ENCODE measurements at places on chromosomes 4 and X.

DNA sequence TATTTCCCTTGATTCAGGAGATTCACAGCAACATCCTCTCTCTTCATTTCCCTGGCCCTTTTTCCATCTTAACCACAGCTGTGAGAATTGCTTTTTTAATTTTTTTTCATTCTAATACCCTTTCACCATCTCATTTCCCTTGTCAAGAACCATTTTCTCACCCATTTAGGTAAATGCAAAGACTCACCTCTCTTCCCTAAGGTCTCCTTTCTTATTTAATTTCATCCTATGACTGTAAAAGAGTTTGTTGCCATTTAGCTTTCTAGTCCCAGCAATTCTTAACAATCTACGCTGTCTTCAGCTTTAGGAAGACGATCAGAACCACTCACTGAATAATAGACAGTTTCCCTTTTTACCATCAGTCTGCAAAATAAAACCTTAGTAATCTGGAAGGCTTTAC lies 241.1 kb upstream of the ETNPPL start:
- no peak for DNase-seq

GRCh38 chrX:134173541-134174272 lies 63.3 kb upstream of the CCDC160 start:
- peak; percentile 21 for DNase-seq

DNA sequence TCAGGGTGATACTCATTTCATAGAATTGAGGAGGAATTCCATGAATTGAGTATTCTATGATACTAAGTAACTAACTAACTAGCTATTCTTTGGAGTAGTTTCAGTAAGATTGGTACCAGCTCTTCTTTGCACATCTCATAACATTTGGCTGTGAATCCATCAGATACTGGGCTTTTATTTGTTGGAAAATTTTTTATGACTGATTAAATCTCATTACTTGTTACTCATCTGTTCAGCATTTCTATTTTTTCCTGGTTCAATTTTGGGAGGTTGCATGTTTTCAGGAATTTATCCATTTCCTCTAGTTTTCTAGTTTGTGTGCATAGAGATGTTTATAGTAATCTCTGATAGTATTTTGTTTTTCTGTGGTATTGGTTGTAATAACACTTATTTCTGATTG lies 70.8 kb upstream of the FREM3 start:
- no peak for DNase-seq

DNA sequence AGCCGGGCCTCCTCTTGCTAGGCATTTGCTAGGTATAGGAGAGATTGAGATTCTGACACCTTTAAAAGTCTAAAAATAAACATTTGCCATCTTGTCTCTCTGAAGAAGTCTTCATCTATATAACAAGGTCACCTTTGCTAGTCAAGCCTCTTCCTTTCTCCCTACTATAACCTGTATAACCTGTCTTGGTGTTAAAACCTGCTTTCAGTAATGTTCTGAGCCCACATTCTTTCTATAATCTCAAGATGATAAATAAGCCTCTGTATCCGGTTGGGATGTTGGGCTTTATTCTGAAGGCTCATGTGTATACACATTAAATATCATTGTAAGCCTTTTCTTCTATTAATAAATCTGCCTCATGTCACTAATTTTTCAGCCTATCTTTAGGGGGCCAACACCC lies 10.2 kb downstream of the ASIC5 start:
- DNase-seq: no peak

DNA sequence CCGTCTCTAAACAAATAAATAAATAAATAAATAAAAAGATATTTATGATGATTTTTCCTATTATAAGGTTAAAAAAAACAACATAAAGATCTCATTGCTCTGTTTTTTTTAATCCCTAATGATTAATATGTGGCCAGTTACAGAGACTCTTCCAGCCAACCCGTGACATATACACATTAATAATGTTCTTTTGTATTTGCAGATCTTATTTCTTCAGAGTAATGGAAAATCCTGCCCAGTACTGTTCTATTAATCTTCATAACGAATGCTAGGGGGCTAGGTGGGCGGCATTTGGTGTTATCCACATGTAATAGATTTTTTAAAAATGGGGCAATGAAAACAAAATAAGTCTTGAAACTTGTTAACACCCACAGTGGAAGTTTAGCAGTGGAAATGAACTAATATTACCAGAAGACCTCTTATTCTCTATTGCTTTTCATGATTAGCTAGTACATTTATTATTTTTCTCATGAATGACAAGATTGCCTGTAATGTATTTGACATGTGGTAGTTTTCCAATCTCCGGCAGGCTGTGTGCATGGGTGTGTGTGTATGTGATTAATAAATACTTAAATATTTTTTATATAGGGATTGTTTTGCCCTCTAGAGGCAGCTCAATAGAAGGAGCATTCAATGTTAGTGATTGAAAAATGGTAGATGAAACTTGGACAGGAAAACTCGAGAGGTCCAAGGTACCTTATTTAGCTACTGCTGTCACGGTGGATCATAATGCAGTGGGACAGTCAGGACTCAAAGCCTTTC lies 457.4 kb downstream of the IL1RAPL1 start:
- no peak for DNase-seq

DNA sequence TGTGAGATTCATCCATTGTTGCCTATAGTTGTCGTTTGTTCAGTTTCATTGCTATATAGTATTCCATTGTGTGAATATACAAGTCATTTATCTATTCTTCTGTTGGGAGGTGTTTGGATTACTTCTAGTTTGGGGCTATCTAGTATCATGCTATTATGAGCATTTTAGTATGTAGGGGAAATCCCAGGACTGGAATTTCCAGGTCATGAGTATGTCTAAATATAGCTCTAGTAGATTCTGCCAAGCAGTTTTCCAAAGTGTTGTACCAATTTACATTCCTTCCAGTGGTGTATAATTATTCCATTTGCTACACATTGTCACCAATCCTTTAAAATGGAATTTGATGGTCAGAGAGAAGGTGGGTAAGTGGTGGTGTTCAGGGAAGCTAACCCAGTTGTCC lies 30.1 kb downstream of the EGFL6 start:
- no peak for DNase-seq

GRCh38 chrX:12814420-12814819 lies 23.2 kb downstream of the PRPS2 start:
- peak; percentile 31 for DNase-seq

DNA sequence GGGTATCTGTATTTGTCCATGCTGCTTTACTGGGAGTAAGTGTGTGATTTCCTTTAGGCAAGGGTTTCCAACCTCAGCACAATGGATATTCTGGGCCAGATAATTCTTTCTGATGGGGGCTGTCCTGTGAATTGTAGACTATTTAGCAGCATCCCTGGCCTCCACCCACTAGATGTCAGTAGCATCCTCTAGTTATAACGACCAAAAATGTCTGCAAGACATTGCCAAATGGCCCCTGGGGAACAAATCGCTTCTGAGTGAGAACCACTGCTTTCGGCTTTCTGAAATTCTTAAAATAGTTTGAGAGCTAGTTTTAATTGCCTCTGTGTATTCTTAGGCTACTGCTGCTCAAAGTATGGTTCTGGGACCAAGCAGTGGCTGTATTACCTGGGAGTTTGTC lies 81.2 kb upstream of the GPM6B start:
- DNase-seq: no peak

DNA sequence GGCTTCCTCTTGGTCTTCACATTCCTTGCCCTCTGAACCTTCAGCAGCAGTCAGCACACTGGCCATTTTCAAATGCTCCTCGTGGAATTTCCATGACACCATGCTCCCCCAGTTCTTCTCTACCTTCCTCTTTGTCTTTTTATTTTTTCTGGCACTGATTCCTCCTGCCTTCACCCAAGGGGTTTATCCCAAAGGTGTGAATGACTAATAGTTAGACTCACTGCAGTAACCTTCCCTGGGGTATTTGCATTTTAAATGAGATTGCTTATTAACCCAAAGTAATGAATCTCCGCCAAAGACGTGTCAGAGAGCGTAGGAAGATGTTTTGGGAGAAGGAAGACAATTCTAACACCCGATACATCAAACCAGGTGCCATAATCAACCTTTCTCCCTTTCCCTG lies 36.2 kb downstream of the CD40LG start:
- no peak for DNase-seq

GRCh38 chr4:156946516-156947424 lies 24.8 kb downstream of the PDGFC start:
- DNase-seq: no peak

GRCh38 chrX:47634871-47635575 lies 5.3 kb upstream of the CFP start:
- no peak for DNase-seq

- DNase-seq: no peak
Observed at GRCh38 chr4:71634364-71634763, 149.5 kb downstream of the GC start.

DNA sequence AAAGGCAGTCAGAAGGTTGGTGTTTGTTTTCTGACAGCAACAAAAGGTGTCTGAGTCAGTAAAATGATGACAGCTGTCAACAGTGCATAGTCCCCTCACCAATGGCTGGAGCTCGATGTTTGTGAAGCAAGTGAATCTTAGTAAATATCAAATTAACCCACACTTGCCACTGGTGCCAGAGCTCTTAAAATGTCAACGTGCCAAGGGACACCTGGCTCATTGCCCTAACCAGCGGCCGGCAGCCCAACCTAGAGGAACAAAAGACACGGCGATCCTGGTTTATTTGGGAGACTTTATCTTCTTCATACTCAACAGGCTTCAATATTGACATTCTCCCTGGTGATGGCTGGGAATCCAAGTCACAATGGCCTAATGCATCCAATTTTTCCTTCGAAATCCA lies 143.4 kb downstream of the CPEB2 start:
- DNase-seq: no peak

DNA sequence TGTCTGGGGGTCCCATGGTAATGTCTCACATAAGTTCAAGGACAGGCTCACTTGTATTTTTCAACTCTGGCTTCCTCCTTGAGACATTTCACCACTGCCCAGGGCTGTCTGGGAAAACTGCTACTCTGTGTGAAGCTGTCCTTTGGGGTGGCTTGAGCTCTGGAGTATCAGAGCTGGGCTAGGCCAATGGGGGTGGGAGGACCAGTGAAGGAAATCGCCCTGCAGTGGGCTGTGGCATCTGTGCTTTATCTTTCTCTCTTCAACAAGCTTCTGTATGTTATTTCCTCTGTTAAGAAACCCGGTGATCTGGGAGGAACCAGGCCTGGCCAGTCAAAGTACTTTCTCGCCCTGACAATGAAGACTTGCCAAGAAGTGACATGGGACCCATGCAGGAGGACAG lies 87.4 kb downstream of the SMIM20 start:
- no peak for DNase-seq

DNA sequence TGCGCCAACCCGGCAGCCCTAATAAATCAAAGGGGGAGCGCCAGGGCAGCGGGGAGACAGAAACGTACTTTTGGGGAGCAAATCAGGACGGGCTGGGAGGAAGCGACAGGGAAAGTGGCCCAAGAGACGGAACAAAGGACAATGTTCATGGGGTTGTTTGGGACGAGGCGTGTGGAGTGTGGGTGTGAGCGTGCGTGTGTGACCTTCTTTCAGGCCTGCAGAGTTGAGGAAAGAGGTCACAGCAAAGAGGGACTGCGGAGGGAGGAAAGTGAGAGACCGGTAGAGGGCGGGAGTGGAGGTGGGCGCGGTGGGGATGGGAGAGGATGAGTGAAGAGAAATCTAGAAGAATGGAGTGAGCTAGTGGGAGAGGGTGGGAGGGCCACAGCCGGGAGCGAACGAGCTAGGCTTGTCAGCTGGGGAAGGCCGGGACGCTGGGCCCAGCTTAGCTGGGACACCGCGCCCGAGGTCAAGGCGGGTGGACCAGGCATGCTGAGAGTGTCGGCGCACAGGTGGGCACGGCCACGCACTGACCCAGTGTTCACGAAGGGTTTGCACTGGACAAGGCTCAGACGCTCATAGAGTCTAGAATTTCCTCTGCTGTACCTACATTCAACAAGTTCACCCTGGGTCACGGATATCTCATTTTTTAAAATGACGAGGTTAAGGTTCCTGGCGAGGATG lies 14.7 kb upstream of the PITX2 start:
- DNase-seq: peak; percentile 14

- DNase-seq: no peak
Observed at GRCh38 chr4:188821500-188821899, 682.3 kb downstream of the TRIML1 start.

- DNase-seq: no peak
Observed at GRCh38 chrX:154791467-154791866, 13.8 kb downstream of the MPP1 start.

DNA sequence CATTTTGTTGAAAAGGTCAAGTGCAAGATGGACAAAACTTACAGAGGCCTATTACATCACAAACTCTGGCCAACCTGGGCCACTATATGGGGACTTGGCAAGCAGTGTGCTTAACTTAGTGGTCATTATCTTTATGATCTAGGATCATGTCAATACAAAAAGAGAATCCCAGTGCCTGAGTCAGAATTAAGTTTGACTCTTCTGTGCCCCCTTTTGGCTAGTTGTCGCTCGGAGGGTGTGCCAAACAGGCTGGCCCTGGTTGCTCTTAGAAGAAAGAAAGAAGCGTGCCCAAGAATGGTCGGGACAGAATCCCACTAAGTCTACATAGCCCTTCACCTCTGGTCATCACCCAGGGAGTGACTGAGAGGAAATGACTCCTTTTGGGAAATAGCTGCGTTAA lies 100.1 kb downstream of the EIF4E start:
- peak; percentile 7 for DNase-seq

DNA sequence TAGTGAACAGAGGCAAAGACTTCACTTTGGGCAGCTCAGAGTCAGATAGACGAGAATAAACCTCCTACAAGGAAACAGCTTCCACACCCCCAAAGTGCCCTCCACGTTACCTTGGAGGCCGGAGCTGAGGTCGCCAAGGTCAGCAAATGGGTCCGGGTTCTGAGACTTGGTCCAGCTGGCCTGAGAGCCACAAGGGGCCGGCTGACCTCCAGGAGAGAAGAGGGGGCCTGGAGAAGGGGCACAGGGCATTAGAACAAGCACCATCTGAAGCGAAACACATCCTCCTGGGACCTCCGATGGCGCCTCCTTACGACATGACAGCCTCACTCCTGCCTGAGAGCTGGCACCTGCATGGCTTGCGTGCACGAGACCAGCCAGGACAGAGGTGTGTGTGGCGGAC lies 33.6 kb upstream of the CPLX1 start:
- DNase-seq: no peak

GRCh38 chr4:23934915-23935314 lies 45.1 kb upstream of the PPARGC1A start:
- no peak for DNase-seq

- no peak for DNase-seq
Observed at GRCh38 chrX:43840265-43840664, 42.0 kb downstream of the MAOB start.

GRCh38 chr4:56799161-56799759 lies 22.2 kb downstream of the SPINK2 start:
- DNase-seq: no peak

DNA sequence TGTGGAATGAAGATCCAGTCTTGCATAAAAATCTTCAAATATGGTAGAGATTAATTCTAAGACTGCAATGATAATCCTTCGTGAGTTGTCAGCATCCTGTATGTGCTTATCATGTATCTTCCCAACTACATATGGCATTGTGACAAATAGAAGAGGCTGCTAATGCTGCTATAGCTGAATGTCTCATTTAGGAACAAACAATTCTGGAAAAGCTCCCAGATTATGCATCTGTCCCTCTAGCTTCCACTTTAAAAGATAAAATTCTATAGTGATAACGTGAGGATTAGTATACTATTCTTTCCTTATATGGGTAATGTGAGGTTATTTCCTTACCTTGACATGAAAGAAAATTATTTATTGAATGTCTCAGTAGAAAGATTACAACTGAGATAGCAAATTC lies 930.9 kb downstream of the DMD start:
- DNase-seq: no peak

- DNase-seq: no peak
Observed at GRCh38 chr4:94332983-94333590, 9.5 kb downstream of the HPGDS start.
